ENCODE measurements at places on chromosomes 2 and 18.
A peak's percentile ranks its signal among the peaks of the same experiment; 100 is the strongest.

DNA sequence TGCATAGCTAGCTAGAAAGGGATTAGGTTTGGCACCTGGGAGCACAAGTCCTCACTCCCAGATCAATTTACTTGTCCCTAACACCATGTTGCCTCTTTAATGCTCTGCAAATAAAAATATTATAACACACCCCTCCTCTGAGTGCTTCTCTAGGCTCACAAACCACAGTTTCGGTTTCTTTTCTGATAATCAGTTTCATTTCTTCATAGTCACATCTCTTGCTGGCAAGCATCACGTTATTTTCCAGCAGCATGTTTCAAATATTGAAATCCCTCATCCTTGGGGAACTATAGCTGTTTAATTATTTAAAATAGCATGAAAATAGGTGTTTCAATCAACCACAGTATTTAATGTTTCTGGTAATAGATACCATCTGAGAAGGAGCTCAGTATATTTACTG lies 13.9 kb upstream of the SMCHD1 start:
- DNase-seq = no peak

DNA sequence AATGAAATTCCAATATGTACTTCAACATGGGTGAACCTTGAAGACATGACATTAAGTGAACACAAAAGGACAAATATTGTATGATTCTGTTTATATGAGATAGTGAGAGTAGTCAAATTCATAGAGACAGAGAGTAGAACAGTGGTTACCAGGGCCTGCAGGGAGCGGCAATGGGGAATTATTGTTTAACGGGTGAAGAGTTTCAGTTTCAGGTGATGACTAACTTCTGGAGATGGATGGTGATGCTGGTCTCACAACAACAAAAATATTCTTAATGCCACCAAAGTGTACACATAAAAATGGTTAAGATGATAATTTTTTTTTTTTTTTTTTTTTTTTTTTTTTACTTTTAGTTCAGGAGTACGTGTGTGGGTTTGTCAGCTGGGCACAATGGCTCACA lies 109.4 kb upstream of the TMEM200C start:
- DNase-seq = no peak

GRCh38 chr2:11657646-11658045 lies 12.3 kb downstream of the NTSR2 start:
- no peak for DNase-seq

DNA sequence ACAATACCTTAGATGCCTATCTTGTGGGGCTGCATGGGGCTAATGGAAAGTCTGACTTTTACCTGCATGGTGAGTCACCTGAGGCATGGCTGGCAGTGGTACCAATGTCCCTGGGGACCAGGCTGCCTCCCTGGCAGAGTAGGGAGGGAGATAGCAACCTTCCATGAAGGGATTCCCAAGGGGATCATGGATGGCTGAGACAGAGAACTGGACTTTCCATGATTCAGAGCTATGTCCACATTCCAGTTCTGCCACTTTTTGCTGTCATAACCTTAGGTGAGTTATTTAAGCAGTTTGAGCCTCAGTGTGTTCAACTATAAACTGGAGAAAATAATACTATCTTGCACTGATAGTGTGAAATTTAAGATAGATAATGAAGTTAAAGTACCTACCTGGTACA lies 178.6 kb downstream of the SETBP1 start:
- DNase-seq = peak; percentile 11

DNA sequence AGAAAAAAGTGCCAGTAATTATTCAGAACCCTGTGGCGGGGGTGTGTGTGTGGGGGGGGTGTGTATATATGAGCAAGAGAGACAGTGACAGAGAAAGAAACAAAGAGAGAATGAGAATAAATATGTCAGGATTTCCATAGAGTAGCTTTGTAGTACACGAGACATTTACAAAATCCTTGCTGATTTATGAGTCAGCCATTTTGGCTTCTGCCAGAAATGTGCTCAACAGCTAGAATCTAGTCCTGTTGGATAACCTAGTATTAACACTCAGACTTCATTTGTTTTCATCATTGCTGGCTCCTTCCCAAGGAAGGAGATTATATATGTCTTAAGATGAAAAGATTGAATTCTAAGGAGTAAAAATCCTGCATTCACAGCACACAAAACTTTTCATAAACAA lies 140.5 kb upstream of the HNRNPA3 start:
- peak; percentile 31 for DNase-seq

DNA sequence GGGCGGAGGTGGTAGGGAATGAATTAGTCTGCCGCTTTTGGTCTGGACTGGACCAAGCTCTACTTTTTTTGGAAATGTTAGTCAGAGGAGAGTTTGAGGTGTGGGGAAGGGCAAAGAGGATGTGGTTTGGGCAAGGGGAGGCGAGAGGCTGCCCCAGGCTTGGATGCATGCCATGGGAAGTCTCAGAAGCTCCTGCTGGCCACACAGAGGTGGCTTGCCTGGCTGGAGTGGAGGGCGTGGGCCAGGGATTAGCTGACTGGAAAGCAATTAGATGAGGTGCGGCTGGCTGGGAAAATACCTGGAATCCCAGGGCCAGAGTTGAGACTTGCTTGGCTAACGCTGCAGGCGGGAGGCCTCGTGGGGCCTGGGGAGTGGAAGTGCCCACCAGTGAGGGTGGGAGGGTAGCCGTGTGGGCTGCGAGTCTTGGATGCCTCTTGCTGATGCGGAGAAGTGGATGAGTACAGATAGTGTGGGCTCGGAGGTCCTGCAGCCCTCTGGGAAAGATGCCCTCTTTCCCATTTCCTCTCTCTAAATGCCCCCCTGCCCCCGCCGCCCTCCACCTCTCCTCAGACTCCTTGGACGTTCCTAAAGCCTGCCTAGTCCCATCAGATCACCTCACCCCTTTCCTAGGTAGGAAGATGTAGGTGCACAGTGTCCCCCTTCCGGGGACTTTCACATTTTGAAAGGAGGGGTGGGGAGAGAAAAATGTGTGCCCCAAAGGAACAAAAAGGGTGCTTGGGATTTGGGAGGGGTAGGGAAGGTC lies 117.6 kb downstream of the SMAD7 start:
- DNase-seq = peak; percentile 71

GRCh38 chr18:6652098-6652497 lies 77.4 kb upstream of the ARHGAP28 start:
- no peak for DNase-seq

GRCh38 chr2:71637168-71637567 lies 183.8 kb downstream of the DYSF start:
- no peak for DNase-seq

DNA sequence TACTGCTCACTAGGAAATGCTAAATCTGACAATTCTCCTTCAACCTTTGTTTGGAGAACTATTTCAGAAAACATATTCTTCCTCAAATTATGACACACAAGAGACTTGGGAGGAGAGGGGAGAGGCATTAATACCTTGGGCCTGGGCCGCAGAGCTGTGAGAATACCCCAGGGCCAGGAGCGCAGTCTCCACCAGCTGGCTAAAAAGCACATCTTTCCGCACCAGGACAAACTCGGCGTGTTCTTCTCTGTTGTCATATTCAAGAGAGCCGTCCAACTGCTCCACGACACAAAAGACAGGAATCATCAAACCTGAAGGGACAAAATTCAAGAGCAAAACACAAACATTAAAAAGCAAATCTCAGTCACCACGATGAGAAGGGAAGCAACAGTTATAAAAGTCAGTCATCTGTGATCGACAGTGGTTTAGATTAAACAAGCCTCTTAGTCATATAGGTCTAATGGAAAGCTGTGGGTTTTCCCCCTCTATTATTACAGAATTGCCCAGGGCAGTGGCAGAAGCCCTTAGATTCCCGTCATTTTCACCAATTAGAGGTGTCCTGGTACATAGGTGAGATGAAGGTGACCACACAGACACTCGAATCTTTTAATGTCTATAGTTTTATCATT lies 24.4 kb downstream of the SATB2 start:
- DNase-seq = no peak

DNA sequence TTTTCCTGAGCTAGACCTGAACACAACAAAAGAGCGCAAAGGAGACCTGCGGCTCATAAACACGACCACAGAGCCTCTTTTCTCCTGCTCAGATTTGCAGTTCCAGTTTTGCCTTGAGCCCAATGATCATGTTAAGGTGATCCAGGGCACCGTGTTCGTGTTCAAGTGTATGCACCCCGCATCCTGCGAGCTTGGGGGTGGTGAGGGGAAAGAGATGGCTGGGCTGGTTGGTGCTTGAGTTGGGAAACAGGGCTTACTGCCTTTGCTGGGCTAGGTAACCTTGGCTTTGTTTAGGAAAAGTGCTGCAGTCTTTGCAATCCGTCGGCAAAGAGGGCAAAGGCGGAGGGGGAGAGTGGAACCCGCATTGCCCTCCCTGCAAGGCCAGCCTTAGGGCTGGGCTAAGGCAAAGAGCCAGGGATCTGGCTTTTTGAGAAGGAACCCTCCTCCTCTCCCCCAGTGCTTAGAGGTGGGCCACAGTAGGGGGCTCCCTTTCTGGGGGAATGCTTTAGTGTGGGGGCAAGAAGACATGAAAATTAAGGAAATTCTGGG lies 1.3 kb downstream of the HOXD10 start:
- DNase-seq = no peak

DNA sequence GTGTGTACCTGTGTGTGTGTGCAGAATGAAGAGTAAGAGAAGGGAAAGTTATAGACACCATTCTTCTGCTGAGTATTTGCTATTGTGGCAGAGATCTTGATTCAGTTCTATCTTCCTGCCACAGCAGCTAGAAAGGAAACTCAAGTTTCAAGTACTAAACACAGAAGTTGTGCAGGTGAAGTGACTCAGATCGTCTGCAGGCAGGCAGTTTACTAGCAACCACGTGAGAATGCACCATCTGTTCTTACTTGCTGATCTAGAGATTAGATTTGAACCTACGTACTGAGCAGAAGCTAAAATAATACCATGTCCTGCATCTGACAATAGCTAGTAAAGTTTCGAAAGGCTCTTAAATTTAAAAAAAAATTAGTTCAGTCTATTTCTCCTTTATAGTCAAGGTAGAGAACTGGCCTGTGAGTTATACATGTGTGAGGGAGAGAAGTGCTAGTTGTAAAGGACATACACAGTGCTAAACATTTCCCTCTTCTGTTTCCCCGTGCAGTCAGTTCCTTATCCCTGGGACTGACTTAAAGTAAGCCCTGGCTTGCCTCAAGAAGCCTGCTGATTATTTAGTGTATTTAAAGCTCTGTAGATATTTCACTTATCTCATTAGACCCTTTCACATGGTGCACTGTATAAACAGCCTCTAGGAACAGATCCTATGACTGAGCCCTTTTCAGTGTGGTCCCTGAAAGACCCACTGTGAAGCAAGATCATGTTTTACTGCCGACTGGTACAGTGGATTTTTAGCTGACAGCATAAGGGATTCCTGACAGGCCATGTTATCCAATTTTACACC lies 45.0 kb downstream of the SLC38A11 start:
- no peak for DNase-seq

GRCh38 chr2:25268139-25268538 lies 73.6 kb downstream of the DNMT3A start:
- DNase-seq = no peak

DNA sequence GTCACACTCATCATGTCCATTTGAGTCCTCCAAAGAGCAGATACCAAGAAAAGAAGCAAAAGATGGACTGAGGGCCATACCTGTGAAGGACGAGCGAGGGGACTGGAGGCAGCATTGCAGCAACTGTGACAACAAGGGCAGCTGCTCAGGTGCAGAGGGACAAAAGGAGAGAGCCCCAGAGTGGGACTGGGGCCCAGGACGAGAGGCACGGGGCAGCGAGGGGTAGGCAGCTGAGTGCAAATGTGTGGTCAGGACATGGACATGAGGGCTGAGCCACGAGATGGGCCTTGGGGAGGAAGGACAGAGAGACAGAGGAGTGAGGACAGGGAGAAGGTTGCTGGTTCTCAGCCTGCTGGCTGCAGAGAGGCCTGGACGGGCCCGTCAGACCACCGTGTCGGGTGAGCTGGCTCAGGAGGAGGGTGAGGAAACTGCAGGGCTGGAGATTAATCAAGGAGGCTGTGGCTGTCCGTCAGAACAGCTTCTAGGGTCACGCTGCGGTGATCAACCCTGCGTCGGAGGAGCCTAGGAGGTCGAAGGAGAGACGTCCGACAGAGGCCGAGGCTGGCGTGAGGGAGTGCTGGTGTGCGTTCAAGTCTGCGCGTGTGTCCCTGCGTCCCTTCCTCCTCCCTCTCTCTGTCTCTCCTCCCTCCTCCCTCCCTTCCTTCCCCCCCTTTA lies 206.8 kb upstream of the HDAC4 start:
- no peak for DNase-seq

DNA sequence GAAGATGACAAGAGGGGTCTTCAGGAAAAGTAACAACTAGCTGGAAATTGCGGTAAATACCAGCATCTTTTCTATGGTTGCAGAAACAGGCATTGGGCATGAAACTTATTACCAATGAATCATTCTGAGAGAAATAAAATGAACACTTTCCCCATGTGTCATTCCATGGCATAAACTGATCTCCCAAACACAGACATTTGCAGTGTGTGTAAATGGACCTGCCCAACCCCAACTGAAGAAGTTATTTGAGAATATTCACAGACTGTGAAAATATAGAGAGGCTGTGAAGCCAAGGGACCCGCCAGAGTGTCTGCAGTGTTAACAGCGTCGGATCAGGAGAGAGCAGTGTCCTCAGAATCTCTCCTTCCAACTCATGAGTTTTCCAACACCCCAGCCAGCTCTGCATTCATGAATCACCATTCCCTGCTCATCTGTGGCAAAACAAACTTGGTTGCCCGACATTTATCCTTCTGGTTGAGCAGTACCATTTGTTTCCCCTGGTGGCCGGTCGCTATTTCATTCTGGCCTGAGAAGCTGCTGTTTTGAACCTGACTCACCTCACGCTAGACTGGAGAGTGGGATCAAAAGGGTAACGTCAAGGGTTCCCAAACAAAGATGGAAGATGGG lies 238.4 kb downstream of the PID1 start:
- DNase-seq = no peak

- peak; percentile 10 for DNase-seq
These were observed 101.5 kb downstream of the VWA3B start for GRCh38 chr2:98188351-98189046.

DNA sequence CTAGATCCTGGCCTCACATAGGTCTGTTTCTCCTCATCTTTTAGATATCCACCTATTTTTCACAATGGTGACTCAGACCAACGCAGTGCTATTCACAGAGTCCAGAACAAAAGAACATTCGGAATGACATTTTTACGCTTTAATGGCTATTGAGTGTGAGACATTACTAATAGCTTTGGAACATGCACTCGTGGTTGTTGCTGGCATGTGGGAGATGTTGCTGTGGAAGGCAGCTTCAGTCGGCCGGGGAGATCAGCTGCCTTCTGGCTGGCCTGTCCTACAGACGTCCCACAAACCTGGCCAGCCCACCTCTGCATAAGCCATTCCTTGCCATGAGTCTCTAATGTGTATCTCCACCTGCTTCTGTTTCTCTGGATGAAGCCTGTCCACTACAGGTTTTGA lies 3.4 kb downstream of the MBP start:
- DNase-seq = peak; percentile 74

- DNase-seq = no peak
These were observed 13.0 kb downstream of the ANTXR1 start for GRCh38 chr2:69026026-69026425.

- DNase-seq = no peak
These were observed 35.6 kb downstream of the B3GNT2 start for GRCh38 chr2:62231541-62231940.

GRCh38 chr18:13551305-13551603 lies 175.1 kb downstream of the FAM210A start:
- no peak for DNase-seq

Data from fibroblast of skin of scalp (primary cell).